Muscle of back (tissue), 13 donors: ENCODE measurements at places on chromosomes 6 and 20.

DNA sequence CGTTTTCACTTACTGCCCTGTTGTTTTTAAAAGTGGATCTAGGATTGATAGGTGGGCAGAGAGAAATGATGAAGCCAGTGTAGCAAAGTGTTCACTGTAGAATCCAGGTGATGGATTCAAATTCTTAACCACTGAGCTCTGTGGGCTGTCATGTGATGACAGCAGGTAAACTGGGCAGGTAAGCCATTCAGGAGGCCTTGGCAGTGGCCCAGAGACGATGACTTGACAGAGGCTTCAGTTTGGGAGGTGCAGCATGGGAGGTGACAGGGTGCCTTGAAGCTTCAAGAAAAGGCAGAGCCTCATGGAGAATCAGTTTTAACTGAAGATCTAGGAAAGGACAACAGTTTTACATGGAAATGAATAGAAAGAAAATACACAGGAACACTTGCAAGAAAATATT lies 2.0 kb downstream of the NAA20 start:
- DNase-seq, result no peak

DNA sequence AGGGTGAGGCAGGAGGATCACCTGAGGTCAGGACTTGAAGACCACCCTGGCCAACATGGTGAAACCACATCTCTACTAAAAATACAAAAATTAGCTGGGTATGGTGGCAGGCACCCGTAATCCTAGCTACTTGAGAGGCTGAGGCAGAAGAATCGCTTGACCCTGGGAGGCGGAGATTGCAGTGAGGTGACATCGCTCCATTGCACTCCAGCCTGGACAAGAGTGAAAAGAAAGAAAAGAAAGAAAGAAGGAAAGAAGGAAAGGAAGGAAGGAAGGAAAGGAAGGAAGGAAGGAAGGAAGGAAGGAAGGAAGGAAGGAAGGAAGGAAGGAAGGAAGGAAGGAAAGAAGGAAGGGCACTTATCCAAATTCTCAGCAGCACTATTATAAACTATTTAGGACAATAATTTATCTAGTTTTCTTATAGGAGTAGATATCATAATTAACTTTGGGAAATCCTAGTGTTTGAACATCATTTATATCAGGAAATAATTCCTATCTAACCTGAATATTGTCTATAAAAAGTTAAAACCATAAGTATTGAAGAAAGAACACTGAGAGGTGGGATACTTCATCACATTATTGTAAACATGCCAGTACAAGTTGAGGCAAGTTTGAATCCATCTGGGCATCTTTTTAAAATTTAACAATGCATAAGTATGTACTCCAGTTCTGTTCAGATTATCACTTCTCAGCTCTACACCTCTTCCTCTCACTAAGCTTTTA lies 305.5 kb downstream of the SLC35F1 start:
- no peak for DNase-seq

DNA sequence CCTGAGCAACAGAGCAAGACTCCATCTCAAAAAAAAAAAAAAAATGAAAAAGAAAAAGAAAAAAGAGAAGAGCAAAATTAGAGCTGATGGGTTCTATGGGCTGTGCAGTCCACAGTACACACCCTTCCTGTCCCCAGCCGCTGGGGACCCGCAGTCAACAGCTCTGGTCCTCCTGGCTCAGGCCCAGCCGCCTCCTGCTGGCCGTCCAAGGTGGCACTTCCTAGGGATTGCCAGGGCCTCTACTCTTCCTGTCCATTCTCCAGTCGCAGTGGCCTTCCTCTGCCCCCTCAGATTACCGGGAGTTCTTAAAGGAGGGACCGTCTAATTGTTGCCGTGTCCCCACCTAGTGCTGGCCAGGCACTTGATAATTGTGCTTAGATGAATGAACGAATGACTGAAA lies 41.7 kb downstream of the TMEM242 start:
- no peak for DNase-seq

DNA sequence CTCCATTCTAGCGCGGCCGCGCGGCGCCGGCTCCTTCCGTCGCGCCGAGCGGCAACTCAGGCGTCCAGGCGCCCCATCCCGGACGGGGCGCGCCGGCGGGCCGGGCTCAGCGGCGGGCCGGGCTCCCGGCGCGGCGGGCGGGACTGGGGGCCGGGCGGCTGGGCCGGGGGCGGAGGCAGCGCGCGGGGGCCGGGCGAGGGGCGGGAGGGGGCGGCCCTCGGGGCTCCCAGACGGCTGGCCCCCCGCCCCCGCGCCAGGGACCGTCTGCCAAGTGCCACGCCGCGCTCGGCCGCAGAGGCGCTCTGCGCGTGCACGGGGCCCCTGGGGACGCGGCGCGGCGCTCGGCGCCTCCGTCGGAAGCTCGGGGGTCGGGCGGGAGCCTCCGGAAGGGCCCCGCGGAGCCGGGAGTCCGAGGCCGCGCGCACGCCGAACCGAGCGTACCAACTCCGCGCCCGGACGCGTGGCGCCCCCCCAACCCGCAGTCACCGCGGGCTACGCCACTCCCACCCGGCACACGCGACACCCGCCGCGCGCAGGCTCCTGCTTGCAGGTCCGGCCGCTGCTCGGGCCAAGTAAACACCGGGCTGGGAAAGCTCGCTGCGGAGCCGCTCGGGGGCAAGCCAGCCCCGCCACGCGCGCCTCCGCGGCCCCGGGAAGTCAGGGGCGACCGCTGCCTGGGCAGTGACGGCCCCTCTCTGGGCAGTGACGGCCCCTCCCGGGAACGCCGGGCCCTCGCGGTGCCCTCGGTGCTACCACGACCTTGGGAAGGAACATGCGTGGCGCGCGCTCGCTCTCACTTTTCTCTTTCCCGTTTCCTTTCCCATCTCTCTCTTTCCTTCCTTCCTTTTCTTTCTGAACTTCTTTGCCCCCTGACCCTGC lies at the start of gene PREX1:
TSS of gene PREX1 (minus strand) at position 145 of the 879 bp plus-strand sequence. CDS start at position 6, 139 bp downstream.
- peak; percentile 89 for DNase-seq

DNA sequence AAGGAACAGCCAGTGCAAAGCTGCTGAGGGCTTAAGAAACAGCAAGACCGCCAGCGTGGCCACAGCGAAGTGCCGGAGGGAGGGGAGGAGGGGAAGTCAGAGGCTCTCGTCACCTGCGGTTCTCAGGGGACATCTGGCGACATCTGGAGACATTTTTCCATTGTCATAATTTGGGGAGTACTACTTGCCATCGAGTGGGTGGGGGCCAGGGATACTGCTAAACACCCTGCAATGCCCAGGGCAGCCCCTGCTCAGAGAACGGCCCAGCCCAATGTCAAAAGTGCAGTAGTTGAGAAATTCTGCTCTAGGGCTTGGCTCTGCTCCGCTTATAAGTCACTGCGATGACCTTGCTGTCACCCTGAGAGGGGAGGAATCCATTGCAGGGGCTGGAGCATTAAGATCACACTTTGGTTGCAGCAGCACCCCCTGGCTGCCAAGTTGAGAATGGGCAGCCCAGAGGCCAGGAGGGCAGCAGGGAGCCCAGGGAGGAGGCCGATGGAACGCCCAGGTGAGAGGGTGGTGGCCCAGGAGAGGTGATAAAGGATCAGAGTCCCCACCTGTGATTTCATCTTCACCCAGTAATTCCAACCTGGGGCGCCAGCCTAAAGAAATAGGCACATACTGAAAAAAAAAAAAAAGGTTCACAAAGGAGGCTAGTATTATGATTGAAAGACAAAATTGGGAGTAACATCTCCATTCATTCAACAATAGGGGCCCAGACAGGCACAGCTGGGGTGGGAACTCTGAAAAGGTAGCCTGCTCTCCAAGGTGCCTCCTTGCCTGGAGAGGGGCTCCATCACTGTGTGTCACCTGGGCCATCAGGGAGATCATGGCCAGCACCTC lies 218.2 kb downstream of the BMP7 start:
- DNase-seq, result no peak

DNA sequence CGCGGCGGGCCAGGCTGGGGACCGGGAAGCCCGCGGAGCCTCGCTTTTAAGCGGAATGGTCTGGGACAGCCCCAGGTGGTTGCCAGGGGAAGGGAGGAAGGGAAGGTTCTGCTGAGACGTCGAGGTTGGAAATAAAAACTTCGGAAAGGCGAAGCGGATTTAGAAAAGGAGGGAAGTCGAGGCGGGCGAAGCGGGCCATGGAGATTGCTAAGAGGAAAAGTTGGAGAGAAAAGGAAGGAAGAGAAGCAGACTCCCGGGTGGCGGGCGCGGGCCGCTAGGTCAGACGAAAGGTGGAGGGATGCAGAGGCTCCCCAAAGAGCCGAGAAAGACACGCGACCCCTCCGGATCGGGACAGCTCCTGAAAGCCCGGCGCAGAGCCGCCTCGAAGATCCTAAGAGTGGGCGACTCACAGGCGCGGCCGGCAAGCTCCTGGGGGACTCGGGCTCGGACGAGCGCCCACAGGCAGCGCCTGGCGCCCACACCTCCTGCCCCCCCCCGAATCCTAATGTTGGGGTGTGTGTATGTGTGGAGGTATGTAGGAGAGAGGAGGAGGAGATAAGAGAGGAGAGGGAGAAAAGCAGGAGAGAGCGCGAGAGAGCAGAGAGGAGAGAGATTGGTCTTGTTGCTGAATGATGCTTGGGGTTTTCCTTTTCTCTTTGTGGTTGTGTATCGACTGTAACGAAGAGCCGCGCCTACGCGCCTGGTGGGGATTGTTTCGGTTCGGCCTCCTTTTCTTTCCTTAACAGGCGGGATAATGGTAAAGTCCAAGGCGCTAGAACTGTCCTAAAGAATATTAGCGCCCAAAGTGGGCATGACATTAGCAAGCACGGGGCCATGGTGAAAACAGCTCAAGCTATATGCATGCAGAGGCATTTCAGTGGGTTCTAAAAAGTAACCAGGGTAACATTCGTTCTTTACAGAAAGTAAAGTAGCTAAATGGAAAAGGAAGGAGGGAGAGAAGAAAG lies 1.5 kb downstream of the TFAP2B start:
- DNase-seq, result no peak

DNA sequence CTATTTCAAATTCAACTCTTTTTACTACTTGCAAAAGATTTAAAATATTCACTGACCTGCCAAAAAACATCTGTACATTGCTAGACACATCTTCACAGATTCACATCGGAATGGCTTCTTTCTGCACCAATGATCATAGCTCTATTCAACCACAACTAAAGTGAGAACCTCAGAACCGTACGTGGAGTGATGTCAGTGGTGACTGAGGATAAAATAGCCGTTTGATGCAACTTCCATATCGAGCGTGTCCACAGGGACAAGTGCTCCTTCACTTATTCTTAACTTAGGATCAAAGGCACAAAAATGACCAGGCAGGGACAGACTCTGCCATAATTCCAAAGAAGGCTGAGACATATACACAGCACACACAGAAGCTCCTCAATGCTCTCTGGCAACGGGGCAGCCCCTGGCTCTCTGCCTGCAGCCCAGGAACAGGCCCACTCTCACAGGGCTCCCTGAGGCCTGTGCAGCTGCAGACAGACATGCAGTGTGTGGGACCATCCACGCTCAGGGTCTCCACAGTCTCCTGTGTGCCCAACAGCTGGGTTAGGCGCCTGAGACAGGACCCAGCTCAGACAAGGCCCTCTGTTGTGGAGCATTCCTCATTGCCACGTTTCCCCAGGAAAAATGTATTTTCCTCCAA lies 22.8 kb downstream of the FYN start:
- DNase-seq, result no peak

GRCh38 chr6:155400654-155400965 lies 55.0 kb downstream of the NOX3 start:
- DNase-seq, result no peak

DNA sequence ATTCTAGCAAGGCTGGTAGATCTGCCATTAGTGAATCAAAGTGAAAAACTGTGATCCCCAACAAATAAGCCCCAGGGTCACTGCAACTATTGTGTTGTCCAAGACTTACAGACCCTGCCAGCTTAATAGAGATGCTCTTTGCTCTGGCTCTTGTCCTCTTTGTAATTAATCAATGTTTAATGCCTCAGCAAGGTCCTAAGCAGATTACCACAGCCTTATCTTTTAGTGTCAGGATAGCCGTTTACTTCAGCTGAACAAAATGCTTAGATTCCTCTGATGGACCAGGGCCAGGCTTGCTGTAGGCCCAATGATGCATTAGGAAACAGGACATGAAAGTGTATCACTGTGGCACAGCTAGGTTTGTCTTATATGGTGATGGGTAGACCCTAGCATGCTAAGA lies 353.3 kb downstream of the HACE1 start:
- DNase-seq, result no peak

DNA sequence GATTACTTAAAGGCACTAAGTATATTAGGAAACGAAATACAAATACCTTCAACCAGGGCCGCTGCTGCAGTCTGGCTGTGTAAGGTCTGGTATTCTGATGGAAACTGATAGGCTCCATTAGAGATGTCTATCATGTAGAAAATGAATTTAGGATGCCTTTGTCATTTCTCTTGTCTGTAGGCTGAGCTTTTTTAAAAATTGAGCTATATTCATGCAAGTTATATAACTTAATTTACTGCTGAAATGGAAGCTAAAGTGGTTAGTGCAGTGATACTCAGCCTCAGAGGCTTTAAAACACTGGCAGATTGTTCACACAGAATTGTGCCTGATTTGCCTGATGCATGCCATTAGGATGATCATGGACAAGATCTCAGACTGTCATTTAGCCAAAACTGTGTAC lies 286.2 kb upstream of the QKI start:
- no peak for DNase-seq

GRCh38 chr20:56414842-56415765 lies 3.0 kb downstream of the CASS4 start:
- DNase-seq, result no peak

- no peak for DNase-seq
Measured at GRCh38 chr20:61571221-61571620, 319.2 kb downstream of the CDH4 start.

- no peak for DNase-seq
Measured at GRCh38 chr6:42690151-42690702, 32.2 kb downstream of the PRPH2 start.

- DNase-seq, result peak; percentile 34
Measured at GRCh38 chr6:170022827-170023619, 267.9 kb downstream of the DLL1 start.

GRCh38 chr6:11398451-11399326 lies 138.9 kb upstream of the TMEM170B start:
- no peak for DNase-seq

DNA sequence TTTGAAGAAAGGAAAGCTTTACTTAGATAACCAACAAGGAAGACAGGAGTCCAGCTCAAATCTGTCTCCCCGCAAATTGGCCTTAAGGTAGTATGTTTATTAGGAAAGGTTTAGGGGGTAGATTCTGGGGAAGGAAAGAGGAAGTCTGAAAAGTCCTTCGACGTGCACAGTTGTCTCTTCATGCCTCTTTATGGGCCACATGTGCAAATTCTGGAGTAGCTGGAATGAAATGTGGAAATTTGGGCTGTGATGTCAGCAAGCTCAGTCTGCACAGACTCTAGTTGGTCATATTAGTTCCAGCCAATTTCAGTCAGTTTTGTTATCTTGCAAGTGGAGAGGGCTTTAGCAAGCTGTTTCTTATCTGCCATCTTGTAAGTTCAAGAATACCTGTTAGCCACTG lies 50.1 kb downstream of the NUP153 start:
- DNase-seq, result no peak

GRCh38 chr6:159983641-159984080 lies 14.8 kb downstream of the IGF2R start:
- peak; percentile 28 for DNase-seq

DNA sequence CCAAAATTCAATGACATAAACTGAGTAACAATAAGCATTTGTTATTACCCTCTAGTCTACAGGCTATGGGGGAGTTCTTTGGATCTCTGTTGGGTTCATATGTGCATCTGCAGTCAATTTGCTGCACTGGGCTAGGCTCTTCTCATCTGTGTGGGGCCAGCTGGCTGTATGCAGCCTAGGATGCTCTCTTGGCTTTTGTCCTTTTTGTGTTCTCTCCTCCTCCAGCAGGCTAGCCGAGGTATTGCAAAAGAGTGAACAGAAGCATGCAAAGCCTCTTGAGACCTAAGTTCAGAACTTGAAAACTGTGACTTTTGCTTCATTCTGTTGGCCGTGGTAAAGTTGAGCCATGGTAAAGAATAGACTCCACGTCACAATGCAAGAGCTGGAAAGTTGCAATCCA lies 62.8 kb upstream of the FOXO3 start:
- peak; percentile 54 for DNase-seq

GRCh38 chr6:151082079-151082478 lies 157.7 kb upstream of the AKAP12 start:
- no peak for DNase-seq
